ENCODE measurements at places on chromosomes 6 and 20. TPM values are rescaled to one million over a fixed set of nuclear protein-coding genes. Genes with fewer than 3 reads are reported as not detected.

GRCh38 chr6:43846556-43846955 is 76.5 kb downstream of the VEGFA start:
- no peak for DNase-seq

- no peak for DNase-seq
These were observed 25.8 kb upstream of the FABP7 start for GRCh38 chr6:122753688-122754056.

- DNase-seq, result no peak
These were observed 80.6 kb upstream of the NXT1 start for GRCh38 chr20:23269954-23270353.

- peak; percentile 41 for DNase-seq
These were observed 93.3 kb downstream of the SESN1 start for GRCh38 chr6:109001291-109001894.

DNA sequence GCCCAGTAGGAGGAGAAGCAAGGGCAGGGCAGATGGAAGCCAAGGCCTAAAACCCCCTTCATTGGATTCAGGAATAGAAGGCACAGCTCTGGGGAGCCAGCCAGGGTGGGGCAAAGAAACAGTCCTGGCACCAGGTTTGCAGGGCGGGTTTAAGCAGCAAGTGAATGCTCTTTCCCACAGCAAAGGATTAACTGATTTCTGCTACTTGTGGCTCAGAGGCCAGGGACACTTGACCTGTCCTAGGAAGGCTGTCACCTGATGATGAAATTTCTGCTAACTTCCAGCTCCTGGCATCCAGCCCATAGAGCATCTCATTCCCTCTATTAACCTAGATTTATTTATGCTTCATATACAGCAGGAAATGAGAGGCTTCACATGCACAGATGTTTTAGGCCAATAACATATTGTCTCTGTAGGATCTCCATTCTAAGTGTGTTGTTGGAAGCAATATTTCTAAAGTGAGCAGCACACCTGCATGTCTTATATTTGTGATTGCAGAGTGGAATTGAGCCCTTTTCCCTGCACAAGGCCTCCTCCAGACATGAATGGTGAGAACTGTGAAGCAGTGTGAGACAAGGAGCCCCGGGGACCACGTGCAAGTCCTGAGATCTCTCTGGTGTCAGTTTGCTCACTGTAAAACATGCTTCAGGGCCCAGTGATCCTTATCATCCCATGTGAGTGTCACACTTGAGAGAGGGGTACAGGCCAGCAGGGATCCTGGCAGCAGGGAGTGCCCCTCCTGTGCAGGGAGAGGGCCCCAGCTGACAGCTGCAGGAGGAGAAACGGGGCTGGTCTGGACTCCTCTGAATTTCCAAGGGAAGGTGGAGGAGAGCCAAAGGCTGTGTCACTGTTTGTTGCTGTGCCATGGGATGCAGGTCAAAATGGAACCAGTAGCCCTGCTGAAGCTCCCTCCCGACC is 41.1 kb upstream of the CST5 start:
- DNase-seq, result no peak

- no peak for DNase-seq
These were observed 469.4 kb upstream of the SLC35B3 start for GRCh38 chr6:8904754-8905153.

DNA sequence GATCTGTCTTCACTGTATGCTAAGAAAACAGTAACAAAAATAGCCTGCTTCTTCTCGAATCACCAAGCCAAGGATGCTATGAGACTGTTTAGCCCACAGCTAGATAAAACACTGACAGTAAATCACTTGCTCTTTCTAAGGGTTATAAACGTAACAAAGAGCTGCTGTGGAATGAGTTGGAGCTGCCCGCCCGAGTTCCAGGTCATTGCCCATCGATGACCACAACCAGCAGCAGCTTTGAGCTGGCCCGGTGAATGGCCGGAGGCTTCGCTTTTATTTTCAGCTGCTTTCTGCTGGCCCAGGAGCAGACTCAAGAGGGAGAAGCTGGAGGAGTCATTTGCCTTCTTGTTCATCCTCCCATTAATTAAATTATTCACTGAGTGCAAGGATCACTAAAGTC is 82.2 kb upstream of the CDH4 start:
- no peak for DNase-seq

DNA sequence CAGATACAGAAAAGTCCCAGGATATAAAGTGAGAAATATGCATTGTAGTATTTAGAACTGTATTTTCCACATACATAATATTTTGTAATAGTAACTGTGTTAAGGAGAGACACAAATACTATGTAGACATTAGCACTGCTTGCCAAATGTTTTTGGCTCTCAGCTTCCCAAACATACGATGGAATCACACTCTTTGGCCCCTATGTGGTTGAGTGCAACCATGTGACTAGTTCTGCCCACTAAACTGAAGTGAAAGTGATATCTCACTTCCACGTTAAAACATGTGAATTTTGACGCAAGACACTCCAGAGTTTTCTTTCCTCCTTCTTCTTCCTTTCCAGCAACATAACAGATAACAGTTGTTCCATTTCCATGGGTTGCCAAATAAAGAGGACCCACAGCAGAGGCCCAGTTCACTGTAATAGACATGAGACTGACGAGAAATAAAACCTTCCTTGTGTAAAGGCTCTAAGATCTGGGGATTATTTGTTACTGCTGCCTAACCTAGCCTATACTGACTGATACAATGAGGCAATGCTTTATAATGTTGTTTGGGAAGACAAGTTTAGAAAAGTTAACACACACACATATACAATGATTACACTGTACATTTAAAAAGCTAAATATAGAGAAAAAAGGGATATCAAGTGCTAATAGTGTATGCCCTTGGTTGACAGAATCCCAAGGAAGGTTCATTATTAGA is 97.2 kb downstream of the PTPRT start:
- DNase-seq, result no peak

- DNase-seq, result no peak
These were observed 693 bp downstream of the FAM50B start for GRCh38 chr6:3849681-3850450.

GRCh38 chr6:149065658-149066556 is 251.6 kb upstream of the TAB2 start:
- DNase-seq, result no peak

GRCh38 chr6:30007132-30007764 is 53.8 kb upstream of the POLR1H start:
- no peak for DNase-seq

- no peak for DNase-seq
These were observed 141.2 kb upstream of the HCRTR2 start for GRCh38 chr6:55033016-55033546.

- no peak for DNase-seq
These were observed 14.9 kb upstream of the FAM210B start for GRCh38 chr20:56343861-56344381.

- no peak for DNase-seq
These were observed 482.9 kb upstream of the EYS start for GRCh38 chr6:66189915-66190314.

DNA sequence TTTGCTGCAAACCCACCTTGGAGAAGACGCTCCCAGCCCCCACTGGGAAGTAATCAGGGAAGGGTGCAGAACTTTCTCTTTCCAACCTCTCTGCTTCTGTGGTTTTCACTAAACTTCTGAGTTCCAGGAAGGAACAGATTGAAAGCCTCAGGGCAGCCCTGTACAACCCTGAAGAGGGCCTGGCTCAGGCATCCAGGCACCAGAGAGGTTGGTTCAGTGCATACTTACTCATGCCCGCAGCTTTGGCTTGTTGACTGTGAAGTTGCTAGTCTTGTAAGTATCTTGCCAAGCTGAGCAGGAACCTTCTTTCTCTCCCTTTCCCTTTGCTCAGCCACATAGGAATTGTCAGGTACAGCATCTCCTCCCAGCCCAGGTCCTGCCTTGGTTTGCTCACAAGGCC is 272.2 kb upstream of the FOXQ1 start:
- DNase-seq, result no peak

DNA sequence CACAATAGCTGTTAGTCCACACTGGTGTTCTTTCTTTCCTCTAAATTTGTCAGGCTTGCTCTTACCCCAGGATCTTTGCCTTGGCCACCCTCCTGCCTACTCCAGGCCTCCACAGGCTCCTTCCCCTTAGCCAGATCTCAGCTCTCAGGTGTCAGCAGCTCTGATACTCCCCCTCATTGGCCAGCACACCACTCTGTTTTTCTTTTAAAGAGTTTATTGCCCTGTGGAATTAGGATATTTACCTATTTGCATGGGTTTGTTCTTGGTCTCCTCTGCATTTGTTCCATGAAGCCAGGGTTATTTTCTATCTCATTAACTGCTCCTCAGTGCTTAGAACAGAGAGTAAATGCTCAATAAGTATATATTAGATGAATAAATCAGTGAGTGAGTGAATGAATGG is 36.8 kb downstream of the GCNT2 start:
- DNase-seq, result no peak

- DNase-seq, result no peak
These were observed 186.9 kb downstream of the HIVEP2 start for GRCh38 chr6:142757852-142758628.

DNA sequence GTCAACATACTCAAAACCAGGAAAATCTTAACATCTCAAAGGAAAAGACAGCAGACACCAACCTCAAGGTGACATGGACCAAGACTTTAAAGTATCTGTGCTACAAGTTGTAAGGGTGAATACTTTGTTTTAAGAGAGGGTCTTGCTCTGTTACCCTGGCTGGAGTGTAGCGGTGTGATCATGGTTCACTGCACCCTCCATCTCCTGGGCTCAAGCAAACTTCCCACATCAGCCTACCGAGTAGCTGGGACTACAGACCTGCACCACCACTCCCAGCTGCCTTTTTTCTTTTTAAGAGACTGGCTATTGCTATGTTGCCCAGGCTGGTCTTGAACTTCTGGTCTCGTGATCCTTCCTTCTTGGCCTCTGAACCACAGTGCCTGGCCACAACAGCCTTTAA is 9.7 kb downstream of the AMD1 start:
- no peak for DNase-seq

- no peak for DNase-seq
These were observed 90.1 kb upstream of the MAP7 start for GRCh38 chr6:136640132-136640915.

DNA sequence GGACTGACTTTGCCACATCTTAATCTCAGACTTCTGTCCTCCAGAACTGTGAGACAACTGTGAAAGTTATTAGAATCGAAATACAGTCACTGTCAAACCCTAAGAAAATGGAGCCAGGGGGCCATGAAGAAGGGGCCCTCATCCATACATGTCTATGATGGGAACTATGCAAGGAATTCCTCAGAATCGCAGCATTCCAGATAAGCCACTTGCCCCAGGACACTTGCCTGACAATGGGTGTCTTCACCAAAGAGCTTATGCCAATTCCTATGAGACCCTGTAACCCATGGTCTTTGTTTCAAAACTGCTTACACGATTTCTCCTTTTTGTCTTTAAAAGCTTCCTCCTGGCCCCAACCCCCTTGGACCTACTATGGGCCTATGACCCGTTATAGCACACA is 90.4 kb upstream of the FOXP4 start:
- no peak for DNase-seq

DNA sequence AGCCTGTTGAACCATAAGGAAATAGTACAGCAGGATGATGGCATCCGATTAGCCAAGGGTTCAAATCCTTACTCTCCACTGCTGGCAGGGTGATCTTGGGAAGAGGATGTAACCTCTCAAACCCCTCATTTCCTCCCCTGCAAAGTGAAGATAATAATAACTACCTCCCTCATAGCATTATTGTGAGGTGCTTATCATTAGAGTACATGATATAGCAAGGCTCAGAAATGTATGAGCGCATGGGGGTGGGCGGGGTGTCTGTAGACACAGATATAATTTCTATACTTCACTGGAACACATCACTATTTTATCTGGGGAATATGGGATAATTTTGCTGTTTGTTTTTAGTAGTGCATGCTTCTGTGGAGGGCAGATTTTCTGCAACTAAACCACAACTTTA is 89.8 kb upstream of the LAMP5 start:
- DNase-seq, result no peak

DNA sequence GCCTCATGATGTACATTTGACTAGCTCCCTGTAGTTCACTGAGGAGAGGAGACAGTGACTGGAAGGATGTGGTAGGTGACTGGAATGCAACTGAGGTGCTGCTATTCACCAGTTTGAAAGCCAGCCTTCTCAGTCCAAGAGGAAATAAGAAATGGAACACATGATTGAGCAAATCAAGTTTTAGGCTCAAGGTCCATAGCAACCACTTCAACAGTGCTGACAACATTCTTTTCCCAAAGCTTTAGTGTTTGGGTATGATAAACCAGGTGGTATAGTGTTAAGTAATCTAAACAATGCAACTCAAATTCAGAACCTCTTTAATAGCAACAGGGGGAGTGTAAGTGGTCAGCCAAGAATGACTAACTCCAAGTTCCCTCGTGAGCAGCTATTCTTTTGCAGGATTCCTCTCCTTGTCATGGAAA is 9.2 kb downstream of the ZHX3 start:
- no peak for DNase-seq

DNA sequence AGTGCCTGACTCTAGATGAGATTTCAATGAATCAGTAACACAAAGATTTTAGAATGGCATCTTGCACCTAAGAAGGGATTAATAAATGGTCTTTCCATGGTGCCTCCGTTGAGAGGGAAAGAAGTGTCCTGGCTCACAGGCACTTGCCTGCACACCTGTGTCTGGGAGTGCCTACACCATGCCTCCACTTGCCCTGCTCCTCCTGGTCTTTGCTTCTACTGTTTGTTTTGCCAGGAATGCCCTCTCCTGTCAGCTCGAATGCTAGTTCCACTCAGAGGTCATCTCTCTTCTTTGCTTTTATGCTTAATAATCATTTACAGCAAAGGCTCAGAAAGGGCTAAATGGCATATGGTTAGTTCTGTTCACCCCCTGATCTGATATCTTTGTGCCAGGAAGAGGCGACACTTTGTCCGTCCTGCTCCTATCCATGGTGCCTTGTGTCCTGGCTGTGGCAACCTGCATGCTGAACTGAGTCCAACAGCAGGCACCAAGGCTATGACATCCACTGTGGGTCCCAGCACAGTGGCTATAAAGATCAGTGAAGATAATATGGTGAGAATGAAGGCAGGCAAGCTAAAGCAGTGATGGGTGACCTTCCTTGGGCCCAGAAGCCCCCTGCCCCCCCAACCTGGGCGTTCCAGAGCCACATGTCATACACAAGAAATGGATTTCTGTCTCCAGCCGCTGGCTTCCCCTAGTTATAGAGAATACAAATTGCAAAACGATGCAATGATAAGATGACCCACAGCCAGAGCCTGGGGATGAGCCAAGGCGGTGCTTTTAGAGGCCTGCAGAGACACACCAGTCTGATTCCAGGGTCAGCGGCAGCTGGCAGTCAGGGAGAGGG is 1.4 kb downstream of the C6orf132 start:
- no peak for DNase-seq

- no peak for DNase-seq
These were observed 85.5 kb downstream of the BMP7 start for GRCh38 chr20:57180954-57181353.

GRCh38 chr6:113289166-113289565 is 568.0 kb upstream of the MARCKS start:
- DNase-seq, result no peak

The MATN4 gene
- polyA plus RNA-seq, result 0.58 TPM

The B3GAT2 gene
- 0.25 TPM for polyA plus RNA-seq

The EGFL8 gene
- 22.8 TPM for polyA plus RNA-seq

The RAB22A gene
- 7.0 TPM for polyA plus RNA-seq

The ULBP1 gene
- polyA plus RNA-seq, result 0.03 TPM

The TAAR9 gene
- polyA plus RNA-seq, result not detected

The SIRPB1 gene
- 0.38 TPM for polyA plus RNA-seq

The ECT2L gene
- polyA plus RNA-seq, result 0.05 TPM

The SNAP25 gene
- 1.6 TPM for polyA plus RNA-seq

The ADNP gene
- polyA plus RNA-seq, result 36.2 TPM

All from urinary bladder (tissue), 4 donors.